ENCODE measurements at places on chromosomes 6 and 20.
A peak's percentile ranks its signal among the peaks of the same experiment; 100 is the strongest.

- no peak for DNase-seq
Observed at GRCh38 chr20:19223640-19224039, 11.2 kb downstream of the SLC24A3 start.

- DNase-seq = no peak
Observed at GRCh38 chr6:1348675-1349074, 36.8 kb downstream of the FOXQ1 start.

DNA sequence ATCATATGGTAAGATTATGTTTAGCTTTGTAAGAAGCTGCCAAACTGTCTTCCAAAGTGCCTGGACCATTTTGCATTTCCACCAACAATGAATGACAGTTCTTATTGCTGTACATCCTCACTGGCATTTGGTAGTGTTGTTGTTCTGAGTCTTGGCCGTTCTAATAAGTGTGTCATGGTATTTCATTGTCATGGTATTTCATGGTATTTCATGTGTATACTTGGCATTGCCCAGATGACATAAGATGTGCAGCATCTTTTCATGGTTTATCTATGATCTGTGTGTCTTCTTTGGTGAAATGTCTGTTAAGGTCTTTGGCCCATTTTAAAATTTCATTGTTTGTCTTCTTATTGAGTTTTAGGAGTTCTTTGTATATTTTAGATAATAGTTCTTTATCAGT lies 224.4 kb downstream of the BCAS1 start:
- no peak for DNase-seq

GRCh38 chr6:125983246-125983945 lies 2.9 kb upstream of the TRMT11 start:
- DNase-seq = no peak

GRCh38 chr6:45696738-45697137 lies 318.9 kb downstream of the CLIC5 start:
- no peak for DNase-seq

DNA sequence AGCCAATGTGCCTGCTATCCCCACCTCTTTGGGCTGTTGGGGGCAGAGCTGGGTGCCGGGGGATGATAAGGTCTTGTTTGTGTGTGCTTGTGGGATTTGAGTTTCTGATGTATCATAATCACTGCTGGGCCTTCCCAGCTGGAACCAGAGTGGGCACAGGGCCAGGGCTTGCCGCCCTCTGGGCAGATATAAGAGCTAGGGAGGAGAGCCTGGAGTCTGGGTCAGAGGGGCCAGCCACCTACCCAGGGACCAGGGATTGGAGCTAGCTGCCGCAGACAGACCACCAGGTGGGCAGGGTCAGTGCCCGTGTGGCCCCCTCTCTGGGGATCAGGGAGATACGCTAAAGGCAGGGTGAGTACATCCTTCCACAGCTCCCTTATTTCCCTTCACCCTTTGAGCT lies 3.1 kb upstream of the TLDC2 start:
- no peak for DNase-seq

GRCh38 chr6:125533710-125534397 lies 215.6 kb upstream of the HEY2 start:
- no peak for DNase-seq

GRCh38 chr6:123127807-123128206 lies 131.8 kb downstream of the CLVS2 start:
- DNase-seq = no peak

- DNase-seq = peak; percentile 57
Observed at GRCh38 chr20:21090111-21090618, 16.0 kb downstream of the LINC00237 start.

DNA sequence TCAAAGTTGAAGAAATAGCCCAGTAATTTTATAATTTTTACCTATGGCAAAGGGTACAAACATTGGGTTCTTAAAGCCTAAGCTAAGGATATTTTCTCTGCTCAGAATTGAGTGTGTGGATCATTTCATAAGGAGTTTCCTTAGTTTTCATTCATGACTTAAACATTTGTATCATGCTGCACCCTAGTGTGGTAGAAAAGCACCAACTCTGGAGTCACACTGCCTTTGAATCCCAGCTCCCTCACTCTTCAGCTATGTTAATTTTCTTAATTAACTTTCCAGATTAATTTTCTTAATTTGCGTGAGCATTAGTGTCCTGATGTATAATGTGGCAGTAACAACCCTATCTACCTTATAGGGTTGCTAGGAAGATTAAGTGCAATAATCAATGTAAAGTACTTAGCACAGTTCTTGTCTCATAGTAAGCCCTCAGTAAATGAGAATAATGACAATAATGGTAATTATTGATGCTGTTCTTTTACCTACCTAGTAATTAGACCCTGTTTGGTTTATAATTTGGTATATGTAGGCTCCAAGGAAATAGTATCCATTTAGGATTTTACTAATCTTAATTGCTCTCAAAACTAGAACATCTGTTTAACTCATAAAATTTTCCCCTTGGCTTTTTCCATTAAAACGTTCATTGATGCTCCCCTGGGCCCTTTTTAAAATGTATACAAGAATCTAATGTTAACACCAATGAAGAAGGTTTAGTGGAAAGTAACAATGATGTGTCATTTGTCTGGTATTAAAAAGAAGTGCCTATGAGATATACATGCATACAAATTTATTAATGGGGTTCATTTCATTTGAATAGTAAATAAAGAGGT lies 31.6 kb downstream of the DSE start:
- DNase-seq = no peak

All from inflammatory macrophage treated with lipopolysaccharide for 4 hours (primary cell).